ENCODE measurements at places on chromosomes 7 and 10.

DNA sequence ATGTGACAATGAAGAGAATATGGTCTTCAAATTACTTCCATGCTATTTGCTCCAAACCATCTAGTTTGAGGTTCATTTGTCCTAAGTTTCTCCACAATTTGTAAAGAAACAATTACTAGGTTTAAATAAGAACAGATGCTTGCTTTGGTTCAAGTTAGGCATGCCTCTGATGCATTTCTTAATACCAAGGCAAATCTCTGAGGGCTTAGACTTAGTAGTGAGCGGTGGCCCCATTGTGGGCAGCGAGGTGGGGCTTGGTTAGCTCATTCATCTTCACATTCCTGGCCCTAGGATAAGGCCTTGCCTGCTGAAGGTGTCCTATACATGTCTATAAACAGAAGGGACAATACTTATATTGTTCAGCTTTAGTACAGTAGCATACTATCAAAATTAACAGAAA is 52.4 kb upstream of the RHEB start:
- DNase-seq = no peak

DNA sequence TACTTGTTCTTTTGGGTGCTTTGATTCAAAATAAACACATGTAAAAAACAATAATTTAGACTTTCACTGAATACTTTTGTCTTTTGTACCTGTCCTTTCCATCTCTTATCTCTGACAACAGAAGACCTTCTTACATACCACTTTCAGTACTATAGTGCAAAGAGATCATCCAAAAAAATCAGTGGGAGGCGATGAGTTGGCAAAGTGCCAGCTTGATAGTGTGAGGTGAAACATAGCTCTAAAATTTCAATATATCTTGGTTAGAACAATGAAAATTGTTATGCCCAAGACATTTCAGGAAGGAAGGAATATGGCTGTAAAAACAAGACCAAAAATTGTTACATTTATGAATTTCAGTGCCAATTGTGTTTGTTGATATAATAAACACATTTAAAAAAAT is 390.2 kb upstream of the COBL start:
- DNase-seq = no peak

DNA sequence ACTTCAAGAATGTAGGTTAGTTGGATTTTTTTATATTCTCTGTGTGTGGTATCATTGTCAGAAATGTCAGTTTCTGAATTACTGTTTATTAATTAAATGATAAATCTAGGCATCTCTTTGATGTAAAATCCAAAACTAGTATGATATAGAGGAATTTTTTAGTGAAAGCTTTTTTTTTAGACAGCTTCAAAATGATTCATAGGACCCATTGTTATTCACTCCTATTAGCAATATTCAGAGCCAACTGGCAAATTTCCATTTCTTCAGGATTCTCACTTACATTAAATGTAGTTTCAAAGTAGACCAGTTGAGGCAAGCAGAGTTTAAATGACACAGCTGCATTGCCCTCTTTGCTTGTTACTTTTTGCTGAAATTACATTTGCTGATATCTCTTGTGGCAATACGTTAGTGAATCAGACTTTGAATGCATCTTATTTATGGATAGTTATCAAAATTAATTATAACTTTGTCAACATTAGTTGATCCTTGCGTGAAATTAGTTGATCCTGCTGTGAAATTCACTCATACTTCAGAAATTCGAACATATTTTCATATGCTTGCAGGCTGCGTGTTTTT is 20.3 kb downstream of the ZNF277 start:
- no peak for DNase-seq

DNA sequence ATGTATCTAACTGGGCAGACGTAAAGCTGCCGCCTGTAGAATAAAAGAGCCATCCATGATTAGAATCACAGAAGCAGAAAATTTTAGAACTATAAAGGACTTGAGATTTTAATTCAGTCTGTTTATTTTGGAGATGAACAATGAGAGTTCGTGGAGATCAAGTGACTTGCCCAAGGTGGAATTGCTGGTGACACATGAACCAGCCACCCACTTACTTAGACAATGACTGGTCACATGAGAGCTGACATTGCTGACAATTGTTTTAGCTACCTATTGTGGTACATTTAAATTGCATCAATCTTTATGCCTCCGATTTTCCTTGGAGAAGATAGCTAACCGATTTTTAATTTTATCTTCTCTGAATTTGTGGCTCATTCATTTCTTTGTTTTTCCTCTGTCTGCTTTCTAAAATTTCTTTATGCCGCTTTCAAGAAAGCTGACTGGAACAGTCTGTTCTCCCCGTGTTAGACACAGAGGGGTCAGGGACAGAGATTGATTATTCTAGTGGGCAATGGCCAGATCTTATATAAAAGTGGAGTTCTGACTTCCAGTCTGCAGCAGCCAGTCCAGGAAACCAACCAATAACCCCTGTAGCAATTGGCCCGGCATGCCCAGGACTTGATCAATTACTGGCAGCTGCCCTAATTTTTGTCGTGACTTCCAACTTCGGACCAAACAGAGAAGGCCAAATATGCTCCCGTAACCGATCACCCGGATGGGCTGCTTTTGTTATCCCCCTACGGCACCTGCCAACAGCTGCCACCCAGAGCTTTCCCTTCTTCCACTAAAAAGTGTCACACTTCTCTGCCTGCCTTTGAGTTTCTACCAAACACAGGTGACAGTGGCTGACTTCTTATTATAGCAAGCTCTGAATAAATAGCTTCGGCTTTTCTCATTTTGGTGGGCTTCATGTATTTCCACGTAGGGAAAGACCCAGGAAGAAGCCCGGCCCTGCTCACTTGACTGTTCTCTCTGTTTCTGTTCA is 241.6 kb downstream of the CAMK1D start:
- DNase-seq = no peak

- no peak for DNase-seq
Observed at GRCh38 chr7:54831046-54831643, 72.1 kb upstream of the SEC61G start.

DNA sequence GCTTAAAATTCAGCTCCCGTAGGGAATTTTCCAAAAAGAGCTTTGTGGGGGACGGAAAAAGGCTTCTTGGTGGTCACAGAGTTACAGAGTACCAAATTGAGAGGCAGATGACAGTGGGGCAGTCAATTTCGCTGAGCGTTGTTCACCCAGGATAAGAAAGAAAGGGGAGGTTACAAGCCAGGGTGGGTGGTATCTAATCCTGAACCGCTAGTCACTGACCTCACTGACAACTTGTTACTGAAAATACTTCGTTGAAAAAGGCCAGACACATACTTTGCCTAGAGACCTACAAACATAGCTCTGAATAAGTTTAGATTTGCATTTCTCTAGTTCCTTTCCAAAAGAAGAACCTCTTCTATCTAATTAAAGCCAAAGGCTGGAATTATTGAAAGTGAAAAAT is at the start of gene CTNNA3:
CTNNA3 (minus strand) TSS at position 167 of the 400 bp plus-strand sequence.
- no peak for DNase-seq

GRCh38 chr7:101913851-101914250 is 96.4 kb downstream of the CUX1 start:
- no peak for DNase-seq

- DNase-seq = no peak
Observed at GRCh38 chr10:93086289-93086688, 12.6 kb downstream of the CYP26A1 start.

- DNase-seq = no peak
Observed at GRCh38 chr10:131580076-131580652, 268.6 kb upstream of the TCERG1L start.

- no peak for DNase-seq
Observed at GRCh38 chr10:11147722-11148121, 130.1 kb downstream of the CELF2 start.

GRCh38 chr7:150586068-150586784 is 19.0 kb downstream of the GIMAP4 start:
- no peak for DNase-seq

Measured in stimulated activated CD4-positive, alpha-beta T cell treated with anti-CD3 and anti-CD28 coated beads, Interleukin-4, amount 100 ng/mL, for 48 hours (primary cell).